ENCODE measurements at places on chromosomes 3 and 15.
A peak's percentile ranks its signal among the peaks of the same experiment; 100 is the strongest.

- no peak for DNase-seq
Measured at GRCh38 chr3:20264900-20265567, 79.0 kb upstream of the SGO1 start.

- peak; percentile 49 for DNase-seq
Measured at GRCh38 chr15:20356444-20356910, 185.1 kb downstream of the GOLGA6L6 start.

DNA sequence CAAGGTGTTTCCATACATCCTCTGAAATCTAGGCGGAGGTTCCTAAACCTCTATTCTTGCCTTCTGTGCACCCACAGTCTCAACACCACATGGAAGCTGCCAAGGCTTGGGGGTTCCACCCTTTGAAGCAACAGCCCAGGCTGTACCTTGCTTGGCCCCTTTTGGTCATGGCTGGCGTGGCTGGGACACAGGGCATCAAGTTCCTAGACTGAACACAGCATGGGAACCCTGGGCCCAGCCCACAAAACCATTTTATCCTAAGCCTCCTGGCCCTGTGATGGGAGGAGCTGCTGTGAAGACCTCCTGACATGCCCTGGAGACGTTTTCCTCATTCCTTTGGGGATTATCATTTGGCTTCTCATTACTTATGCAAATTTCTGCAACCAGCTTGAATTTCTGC is 739.0 kb upstream of the NECTIN3 start:
- no peak for DNase-seq

DNA sequence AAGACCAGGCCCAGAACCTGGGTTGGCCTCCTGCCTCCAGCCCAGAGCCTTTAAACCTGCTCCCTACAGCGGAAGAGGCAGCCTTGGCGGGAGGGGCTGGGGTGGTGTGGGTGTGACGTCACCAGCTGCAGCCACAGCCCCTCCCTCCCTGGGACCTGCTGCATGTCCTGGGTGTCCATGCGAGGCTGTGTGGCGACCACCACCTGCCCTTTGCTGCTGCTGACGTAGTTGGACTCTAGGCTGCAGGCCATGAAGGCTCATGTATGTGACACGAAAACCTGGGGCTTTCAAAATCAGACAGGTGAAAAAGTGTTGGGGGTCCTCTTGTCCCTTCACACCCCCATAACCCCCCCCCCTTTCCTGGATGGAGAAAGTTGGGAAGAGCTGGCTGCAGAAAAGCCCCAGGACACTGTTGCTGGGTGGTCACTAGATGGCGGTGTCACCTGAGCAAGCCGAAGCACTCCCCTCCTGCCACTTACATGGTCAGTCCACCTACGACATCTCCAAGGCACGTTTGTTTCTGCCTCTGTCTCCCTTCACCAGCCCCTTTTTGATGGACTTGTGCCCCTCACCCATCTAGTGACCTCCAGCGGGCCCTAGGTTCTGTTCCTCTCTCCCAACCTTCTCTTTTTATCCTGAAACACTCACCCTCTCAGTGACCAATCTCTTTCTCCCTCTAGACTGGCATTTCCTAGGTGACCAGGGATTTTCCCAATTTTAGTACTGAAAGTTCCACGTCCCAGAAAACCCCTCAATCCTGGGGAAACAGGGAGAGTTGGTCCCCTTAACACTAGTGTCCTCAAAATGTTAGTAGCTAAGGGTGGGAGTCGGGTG is 35.2 kb downstream of the SLC6A20 start:
- no peak for DNase-seq

DNA sequence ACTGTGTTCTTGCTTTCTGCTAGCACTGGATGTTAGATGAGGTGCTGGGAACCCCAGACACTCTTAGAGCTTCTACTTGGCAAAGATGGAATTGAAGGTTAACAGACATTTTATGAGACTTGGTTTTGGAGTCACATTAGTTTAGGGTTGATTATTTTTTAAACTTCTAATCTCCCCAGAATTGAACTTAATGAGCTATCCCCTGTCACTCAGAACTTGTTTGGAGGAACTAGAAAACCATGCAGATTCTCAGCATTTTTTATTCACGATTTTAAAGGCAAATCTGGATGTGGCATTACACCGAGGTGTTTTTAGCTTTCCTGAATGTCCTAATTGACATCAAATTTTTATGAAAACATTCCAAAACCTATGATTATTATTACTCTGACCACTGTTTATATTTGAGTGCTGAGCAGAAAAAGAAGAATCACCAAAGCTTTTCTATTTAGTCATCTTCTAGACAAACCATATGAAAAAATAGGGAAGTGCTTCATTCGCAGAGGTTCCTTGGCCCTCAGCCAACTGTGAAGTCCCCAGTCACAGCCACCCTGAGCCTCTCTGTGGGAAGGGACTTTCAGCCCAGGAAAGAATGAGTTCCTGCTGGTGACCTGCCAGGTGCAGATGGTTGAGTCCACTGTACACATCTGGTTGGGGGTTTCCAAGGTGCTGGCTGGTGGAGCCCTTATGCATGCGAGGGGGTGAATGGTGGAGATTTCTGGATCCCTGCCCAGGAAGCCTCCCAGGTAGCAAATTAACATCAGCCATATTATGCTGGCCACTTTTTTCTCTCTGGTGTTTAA is 196.0 kb upstream of the TOPAZ1 start:
- no peak for DNase-seq

GRCh38 chr3:74331711-74332110 is 282.7 kb downstream of the CNTN3 start:
- DNase-seq = no peak

DNA sequence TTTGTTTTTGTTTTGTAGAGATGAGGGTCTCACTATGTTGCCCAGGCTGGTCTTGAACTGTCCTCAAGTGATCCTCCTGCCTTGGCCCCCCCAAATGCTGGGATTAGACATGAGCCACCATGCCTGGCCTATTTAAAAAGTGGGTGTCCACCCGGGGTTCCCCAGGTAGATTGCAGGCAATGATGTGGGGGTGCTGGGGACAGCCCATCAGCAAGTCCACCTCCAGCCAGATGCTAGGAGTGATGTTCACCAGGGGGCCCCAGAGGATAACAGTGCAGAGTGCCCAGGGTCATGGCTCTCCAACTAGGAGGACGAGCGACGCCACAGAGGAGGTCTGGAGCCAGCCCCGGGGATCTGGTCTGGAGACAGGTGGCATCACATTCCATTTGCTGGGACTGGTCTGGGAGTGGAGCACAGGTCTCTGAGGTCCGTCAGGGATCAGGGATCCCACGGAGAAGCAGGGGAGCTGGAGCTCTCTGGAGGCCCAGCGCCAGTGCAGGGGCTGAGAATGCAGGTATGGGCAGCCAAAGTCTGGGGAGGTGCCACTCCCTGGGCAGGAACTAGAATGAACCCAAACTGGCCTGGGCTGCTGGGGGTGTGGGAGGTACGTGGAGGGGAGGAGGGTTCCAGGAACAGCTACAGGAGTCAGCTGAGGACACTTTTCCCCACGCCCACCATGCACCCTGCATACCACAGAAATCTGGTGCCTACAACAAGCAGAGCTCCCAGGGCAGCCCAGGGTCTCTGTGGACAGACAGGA is 51.2 kb upstream of the PCSK6 start:
- DNase-seq = no peak

All from activated CD8-positive, alpha-beta memory T cell treated with anti-CD3 and anti-CD28 coated beads for 1 hour (primary cell).